Hypothalamus (tissue), 51 donors: ENCODE measurements at places on chromosomes 2 and 18.
A peak's percentile ranks its signal among the peaks of the same experiment; 100 is the strongest.

GRCh38 chr18:55543130-55543704 is 44.8 kb downstream of the TCF4 start:
- no peak for DNase-seq

GRCh38 chr2:128496700-128497099 is 178.0 kb upstream of the HS6ST1 start:
- DNase-seq: no peak

- DNase-seq: peak; percentile 52
Measured at GRCh38 chr2:25341011-25341727, 556 bp downstream of the DNMT3A start.

DNA sequence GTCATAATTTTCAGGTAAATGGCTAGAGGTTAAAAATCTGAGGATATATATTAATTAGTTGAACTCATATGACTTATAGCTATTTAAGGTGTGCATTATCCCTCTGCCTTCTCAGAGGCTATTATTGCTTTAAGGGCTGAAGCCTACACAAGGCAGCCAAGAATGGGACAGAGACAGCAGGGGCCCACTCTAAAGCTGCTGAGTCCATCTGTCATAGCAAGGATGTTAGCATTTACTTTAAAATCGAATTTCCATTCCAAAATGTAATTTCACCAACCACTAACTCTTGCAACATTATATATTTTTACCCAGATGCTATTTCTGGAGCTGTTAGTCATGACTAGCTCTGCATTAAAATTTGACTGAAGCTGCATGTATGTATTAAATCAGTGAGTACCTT is 236.3 kb upstream of the FSIP2 start:
- no peak for DNase-seq

GRCh38 chr2:10067881-10068280 is 12.3 kb downstream of the CYS1 start:
- no peak for DNase-seq

GRCh38 chr18:63553081-63553480 is 10.9 kb downstream of the SERPINB12 start:
- no peak for DNase-seq

DNA sequence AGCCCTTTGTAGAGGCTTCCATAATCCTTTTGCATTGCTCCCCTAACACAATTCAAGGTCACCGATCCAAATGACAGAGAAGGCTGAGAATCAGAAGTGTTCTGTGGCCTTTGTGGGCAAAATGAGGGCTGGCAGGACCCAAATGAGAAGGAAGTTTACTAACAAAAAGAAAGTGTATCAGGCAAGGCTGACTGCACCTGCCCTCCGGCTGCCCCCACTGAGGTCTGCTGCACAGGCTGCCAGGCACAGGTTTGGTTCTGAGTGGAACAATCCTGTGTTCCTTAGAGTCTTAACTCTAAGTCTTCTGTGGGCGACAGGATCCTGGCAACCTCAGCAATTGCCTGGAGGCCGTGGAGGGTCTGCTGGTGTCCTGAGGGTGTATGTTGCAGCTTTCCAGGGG is 568.5 kb downstream of the CMPK2 start:
- no peak for DNase-seq

GRCh38 chr2:27336173-27336572 is 13.3 kb upstream of the MPV17 start:
- no peak for DNase-seq

DNA sequence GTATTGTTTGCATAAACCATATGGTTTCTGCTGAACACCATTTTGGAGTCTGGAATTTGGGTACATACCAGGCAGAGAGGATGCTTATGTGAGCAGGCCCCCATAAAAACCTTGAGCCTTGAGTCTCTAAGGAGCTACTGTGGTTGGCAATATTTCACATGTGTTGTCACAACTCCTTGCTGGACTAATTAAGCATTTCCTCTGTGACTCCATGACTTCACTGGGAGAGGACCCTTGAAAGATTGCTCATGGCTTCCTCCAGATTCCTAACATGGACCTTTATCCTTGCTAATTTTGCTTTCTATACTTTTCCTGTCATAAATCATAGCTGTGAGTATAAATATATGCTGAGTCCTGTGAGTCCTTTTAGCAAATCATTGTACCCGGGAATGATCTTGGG is 7.6 kb upstream of the COQ10B start:
- DNase-seq: no peak

- no peak for DNase-seq
Measured at GRCh38 chr18:50161597-50162205, 33.2 kb downstream of the MYO5B start.

DNA sequence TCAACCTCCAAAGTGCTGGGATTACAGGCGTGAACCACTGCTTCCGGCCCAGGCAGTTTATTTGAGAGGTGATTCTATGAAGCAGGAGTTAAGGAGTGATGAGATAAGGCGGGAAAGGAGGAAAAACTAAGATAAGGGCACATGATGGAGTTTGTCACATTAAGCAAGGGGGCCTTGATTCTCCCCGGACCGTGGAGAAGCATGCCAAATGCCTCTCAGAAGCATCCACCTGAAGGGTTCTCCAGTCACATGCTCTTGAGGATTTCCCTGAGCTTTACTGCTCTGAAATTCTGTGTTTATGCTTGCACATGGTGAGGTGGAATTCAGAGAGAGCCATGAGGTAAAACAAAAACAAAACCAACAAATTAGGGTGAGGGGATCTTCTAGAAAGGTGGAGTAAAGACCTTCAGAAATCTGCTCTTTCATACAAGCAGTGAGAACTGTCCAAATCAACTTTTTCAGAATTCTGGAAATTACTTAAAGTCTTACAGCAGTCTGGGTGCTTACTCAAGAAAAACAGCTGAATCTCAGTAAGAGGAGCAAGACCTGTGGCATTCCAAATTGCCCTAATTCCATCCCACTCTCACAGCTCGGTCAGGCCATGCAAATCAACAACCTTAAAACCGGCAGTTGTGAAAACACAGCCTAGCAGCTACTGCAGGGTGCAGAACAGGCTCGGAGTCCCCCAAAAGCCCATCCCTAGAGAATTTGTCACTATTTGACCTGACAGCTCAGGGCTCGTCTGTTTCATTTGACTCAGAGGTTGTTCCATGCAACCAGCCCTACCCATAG is 69.1 kb upstream of the CTLA4 start:
- no peak for DNase-seq

DNA sequence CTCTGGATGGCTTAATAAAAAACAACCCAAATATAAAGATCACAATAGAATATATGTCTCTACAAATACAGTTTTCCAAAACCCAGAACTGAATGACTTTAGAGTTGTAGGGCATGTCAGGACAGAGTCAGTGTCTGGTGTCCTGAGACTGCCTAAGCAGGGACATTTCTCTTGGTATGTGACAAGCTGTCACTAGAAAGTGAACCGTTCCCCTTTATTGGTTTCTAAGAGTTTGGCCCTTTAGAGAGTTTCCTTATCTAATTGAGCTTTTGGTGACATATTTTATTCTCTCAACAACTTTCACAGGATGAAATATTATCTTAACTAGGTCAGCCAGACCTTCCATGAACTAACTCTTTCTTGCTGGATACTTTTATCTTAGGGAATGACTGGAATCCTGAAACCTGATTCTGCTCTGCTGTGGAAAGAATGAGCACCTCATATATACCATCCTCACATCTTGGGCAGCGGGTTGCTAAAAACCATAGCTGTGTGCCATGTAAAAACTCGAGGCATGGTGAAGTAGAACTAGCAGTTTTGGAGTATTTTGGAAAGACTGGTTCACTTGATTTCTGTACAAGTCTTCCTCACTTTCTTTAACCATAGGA is 54.8 kb downstream of the CAVIN2 start:
- DNase-seq: no peak

GRCh38 chr2:86488561-86489250 is 47.5 kb downstream of the KDM3A start:
- no peak for DNase-seq

- no peak for DNase-seq
Measured at GRCh38 chr2:220590476-220590875, 963.0 kb downstream of the SLC4A3 start.

GRCh38 chr18:12287684-12288402 is 20.2 kb upstream of the TUBB6 start:
- no peak for DNase-seq

DNA sequence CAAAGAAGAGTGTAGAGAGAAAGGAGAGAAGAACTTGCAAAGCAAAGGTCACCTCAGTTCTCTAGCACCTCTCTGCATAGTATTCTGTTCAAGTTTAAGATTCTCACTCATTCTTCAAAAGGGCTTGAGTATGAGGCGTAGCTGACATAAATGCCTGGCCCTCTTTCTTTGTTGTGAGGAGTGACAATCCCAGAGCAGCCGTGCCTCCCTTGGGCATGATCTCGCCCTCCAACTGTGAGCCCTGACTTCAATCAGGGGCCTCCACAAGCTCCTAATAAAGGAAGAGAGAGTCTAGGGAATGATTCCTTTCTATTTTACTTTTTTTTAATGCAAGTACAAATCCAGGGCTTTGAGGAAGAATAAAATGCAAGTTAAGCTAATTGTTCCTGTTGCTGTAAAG is 402.7 kb downstream of the LRP1B start:
- DNase-seq: no peak

DNA sequence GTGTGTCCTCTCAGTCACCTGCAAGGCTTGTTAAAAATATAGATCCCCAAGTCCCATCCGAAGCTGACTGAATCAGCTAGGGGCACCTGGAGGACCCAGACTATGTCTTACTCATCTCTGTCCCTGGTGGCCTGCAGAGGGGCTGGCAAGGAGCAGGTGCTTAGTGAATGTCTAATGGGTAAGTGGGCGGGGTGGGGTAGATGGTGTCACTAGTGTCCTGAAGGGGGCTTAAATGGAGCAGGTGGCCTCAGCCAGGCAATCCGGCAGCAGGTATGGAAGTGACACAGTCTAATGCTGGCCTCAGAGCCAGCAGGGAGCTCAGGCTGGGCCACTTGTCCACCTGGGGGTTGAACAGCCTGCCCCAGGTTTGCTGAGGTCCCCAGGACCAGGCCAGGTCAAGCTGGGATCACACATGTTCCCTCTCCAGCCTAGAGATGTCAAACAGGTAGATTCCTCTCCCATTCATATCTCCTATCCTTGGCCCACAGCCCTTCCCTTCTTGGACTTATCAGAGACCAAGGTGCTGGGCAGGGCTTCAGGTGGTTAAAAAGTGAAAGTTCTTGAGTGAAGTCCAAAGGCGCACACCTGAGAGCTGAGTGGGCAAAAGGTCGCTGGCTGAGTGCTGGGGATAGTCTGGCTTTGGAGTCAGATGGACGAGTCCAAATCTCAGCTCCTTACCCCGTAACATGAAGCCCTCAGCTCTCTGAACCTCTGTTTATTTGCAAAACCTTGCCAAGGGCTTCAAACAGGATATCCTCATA is 1.7 kb downstream of the STEAP3 start:
- DNase-seq: no peak

- DNase-seq: no peak
Measured at GRCh38 chr2:133365117-133365516, 203.1 kb downstream of the NCKAP5 start.

DNA sequence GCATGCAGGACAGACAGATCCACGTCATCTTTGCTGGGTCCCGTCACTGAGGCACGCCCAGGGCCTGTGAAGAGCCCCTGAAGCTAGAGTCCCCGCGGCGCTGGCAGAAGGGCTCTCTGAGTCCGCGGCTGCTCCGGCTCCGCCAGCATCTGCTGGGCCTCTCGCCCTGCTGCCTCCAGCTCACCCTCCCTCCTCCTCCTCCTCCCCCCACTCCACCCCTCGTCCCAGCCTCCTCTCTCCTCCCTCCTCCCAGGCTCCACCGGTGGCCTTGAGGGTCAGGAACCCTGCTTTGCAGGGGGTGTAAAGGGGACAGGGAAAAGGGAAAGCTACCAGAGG is at the start of gene TNS1:
Gene TNS1, minus strand, starts transcription at position 151 of the 336 bp plus-strand sequence. Its CDS starts 123 bp downstream, at position 28.
- no peak for DNase-seq

DNA sequence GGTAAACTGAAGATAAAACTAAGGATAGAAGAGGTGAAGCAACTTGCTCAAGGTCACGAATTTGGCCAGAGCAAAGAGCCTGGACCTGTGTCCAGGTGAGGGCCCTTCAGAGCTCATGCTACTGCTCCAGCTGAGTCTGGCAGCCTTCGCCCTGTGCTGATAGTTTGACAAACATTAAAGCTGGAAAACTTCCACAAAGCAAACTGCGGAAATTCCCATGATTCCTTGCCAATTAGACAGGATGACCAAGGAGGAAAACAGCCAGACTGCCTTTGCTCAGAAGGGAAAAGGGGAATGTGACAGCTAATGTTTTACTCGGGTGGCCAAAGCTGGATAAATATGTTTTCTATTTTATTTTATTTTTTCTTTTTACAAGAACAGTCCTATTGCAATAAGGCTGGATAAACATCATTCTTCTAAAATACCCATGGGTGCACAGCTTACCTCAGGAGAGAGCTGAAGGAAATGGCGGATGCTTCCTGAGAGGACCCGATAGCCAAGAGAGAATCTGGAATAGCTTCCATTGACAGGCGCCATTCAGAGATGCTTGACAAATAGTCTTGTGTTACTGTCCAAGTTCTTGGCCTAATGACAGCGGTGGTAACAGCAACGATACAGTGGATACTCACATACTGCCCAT is 5.3 kb upstream of the CTAGE1 start:
- DNase-seq: no peak

- DNase-seq: no peak
Measured at GRCh38 chr2:232142049-232142448, 180.5 kb downstream of the DIS3L2 start.

DNA sequence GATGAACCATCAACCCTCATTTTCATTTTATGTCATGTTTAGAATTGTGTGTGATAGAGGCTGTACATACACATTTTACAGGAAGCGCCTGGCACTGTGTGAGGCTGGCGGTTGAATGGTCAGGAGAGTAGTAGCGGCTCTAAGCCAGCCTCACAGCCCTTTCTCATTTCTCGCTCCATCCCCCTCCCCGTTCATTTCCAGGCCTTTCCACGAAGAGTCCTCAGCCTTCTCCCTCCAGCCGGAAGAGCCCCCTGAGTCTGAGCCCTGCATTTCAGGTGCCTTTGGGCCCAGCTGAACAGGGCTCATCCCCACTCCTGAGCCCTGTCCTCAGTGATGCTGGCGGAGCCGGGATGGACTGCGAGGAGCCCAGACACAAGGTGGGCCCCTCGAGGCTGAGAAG is 51.8 kb downstream of the STK25 start:
- DNase-seq: no peak

- no peak for DNase-seq
Measured at GRCh38 chr2:157898591-157898996, 22.5 kb upstream of the ACVR1 start.

DNA sequence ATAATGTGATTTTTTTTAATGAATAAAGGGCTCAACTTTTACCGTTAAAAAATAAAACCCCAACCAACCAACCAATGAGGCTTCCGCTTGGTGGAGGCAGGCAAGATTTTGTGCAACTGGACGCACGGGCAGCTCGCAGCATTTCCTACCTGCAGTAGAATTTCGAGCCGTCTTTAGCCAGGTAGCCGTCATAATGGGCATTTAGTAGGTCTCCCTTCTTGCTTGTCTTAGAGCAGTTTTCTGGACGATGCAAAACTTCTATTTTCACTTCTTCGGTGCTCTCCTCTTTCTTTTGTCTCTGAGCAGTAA is 316 bp downstream of the FKBP7 start:
- DNase-seq: no peak
